ENCODE measurements at places on chromosomes 3 and 15.

DNA sequence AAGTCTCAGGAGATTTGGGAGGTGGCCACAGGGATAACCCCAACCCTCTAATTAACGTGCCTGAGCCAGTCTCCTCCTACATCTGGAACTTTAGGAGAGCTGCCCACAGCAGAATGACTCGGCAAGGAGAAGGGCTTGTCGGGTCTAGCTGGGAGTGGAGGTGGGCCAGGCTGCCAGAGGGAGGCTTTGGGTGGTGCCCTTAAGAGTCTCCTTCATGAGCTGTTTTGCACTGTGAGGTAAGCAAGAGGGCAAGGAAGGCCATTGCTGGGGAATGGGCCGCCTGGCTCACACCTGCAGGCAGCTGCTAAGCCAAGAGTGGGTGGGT lies 3.6 kb upstream of the TNK2 start:
- no peak for DNase-seq

DNA sequence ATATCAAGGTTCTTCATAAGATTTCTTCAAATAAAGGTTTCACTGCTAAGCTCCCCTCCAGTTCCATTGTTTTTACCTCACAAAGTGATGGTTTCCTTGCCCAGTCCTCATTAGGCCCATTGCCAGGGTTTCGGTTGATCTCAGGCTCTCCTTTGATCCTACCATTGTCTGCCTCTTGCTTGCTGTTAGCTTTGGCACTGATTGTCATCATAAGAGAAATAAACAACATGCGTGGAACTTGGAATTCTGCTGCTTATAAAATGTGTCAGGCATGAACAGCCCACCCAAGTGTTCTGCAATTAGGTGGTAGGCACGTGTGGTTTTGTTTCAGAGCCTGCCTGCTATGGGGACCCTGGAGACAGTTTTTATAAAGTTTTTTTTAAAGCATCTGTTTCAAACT lies 107.6 kb upstream of the BFSP2 start:
- DNase-seq, result no peak

- DNase-seq, result no peak
These were observed 31.5 kb downstream of the ABHD2 start for GRCh38 chr15:89119489-89120478.

DNA sequence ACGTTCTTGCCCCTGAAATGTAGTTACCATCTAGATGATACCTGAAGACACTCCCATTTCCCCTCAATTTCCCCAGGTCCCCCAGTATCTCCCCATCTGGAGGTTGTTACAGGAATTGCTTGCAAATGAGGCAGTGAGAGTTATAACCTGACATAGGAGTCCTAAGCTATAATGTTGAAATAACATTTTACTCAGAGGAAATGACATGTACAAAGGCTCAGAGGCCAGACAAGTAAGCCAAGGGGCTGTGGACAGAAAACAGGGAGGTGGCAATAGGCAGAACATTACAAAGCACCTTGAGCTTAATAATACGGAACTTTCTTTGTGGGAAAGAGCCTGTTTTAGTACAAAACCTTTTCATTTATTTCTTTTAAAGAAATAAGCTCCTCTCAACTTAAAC lies 171.9 kb downstream of the FRMD5 start:
- DNase-seq, result peak; percentile 24

- peak; percentile 8 for DNase-seq
These were observed 266.9 kb upstream of the STT3B start for GRCh38 chr3:31265646-31266428.

- DNase-seq, result no peak
These were observed 82.8 kb downstream of the MAGI1 start for GRCh38 chr3:65955792-65956477.

DNA sequence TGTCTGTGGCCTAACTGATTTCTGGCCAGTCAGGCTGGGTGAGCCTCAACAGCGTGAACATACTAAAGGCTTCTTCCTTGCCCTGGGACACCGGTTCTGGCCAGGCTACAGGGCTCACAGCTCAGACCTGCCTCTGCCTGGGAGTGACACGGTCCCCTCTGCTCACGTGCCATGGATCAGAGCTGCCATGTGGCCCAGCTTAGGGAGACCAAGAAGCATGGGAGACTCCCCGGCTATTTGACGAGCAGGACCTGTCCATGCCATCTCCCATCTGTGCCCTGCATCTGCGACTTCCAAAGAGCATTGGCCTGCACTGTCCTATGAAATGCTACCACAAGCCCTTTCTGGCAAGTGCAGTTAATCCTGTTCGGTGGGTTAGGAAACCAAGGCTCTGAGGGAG lies 57.4 kb downstream of the APBA2 start:
- no peak for DNase-seq

Measured in NAMALWA (cell line).